Activated T-cell treated with anti-CD3 and anti-CD28 coated beads for 1 hour (primary cell): ENCODE measurements at places on chromosomes 12 and 14.

DNA sequence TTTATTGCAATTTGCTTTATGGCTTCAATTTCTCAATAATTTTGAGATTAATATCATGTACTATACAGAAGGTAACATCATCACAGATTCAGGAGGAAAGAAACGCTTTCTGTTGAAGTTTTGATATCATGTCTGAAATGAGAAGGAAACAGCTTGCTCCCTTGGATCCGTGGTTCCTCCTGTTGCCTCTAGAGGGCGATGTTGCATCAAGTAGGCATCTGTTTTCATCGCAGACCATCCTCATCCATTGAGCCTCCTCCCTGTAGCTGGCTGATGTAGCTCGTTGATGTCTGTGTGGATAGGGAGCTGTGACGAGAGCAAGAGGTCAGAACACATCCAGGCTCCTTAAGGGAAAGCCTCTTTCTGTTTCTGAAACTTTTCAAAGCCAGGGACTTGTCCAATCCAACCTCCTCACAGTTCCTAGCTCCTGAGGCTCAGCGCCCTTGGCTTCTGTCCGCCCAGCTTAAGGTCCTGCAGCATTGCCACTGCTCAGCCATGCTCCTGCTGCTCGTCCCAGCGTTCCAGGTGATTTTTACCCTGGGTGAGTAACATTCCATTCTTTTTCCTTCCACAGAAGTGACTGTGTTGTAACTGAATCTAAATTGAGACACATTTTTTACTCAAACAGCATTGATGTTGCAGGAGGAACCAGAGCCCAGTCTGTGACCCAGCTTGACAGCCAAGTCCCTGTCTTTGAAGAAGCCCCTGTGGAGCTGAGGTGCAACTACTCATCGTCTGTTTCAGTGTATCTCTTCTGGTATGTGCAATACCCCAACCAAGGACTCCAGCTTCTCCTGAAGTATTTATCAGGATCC is 304.8 kb upstream of the OR4E1 start:
- DNase-seq, result peak; percentile 19

DNA sequence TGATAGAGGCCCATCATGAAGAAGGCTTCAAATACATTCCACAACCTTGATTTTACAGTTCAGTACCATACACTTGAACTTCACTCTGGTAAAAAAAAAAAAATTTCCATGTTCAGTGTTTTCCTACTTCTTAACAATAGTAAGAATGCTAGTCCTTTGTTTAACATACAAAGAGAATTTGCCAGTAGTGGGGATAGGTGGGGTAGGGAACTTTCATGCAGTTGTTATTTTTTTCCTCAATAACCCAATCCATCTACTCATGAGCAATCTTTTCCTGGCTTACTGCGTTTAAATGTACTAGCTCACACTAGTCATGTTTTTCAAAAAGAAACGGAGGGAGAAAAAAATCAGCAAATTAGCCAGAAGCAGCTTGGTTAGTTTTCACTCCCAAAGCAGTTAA is 206.1 kb downstream of the PRKD1 start:
- no peak for DNase-seq

DNA sequence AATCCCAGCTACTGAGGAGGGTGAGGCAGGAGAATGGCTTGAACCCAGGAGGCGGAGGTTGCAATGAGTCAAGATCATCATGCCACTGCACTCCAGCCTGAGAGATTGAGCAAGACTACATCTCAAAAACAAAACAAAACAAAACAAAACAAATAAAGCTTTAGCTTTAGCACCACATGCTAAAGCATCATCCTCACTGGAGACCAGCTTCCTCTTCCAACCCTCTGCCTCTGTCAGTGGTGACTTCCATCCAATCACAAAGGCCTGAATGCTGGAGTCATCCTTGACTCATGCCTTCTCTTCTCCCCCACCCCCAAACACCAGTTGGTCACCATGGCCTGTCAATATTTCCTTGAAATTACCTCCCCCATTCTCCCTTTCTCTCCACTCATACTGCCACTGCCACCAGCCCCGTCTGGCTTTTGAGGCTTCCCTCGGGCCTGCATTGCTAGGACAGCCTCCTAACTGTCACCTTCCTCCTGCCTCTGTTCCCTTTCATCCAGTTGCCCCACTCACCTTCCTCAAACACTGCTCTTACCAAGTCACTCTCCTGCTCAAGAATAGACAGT is 1.4 kb downstream of the ZNF385A start:
- DNase-seq, result no peak

DNA sequence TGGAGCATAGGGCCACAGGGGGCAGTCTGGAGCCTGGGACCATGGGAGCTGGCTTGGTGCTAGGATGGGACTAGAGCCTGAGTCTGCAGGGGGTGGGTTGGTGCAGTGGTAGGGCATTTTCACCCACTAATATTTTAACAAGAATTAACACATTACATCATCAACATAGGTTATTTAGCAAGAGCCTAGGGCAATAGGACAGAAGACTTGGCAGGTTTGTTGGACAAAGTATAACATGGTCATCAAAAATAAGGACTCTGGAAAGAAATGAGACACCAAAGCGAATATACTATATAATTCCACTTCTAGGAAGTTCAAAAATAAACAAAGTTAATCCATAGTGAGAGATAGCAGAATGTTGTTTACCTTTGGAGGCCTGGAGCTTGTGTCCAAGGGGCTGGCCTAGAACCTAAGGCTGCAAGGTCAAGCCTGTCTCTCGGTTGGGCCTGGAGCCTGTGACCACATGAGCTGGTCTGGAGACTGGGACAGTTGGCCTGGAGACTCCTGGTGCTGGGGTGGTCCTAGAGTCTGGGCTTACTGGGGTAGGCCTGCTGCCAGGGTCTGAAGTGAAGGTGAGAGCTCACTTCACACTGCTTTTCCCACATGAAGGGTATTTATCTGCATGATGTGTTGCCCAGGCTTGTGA is 28.1 kb upstream of the CNOT2 start:
- DNase-seq, result no peak

DNA sequence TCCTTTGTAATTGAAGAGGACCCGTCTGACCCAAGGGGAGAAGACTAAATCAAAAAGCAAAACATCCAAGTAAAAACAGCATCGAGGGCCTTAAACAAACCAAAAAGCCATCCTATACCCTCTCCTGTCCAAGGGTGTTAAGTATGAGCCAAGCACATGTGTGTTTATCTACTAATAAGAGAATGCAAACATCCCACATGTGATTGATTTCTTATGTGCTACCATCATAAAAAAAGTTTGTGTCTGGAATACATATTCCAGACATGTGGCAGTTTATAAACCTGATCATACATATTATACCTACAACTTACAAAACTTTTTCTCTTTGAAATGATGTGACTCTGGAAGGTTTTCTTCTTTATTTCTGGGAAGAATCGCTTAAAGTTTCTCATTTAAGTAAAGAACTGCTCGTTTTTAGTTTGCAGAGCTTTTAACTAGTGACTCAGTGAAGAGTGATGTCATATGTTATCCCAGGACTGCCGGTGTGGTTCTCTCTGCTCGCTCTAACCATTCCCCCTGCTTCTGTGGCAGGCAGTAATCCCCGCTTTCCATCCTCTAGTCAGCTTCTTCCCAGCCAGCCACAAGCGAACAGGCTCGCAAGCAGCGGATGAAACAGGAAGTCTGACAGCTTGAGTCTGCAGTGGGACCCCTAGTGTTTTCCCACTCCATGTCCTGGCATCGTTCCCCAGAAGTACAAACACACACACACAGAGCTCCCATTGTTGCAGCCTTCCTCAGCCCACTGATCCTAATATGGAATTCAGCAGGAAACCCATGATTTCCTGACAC is 431 bp upstream of the RHOJ start:
- no peak for DNase-seq

GRCh38 chr12:109053382-109054123 is 1.2 kb downstream of the USP30 start:
- DNase-seq, result no peak
